Thoracic aorta (tissue), 2 donors: ENCODE measurements at places on chromosomes 2 and 18.

DNA sequence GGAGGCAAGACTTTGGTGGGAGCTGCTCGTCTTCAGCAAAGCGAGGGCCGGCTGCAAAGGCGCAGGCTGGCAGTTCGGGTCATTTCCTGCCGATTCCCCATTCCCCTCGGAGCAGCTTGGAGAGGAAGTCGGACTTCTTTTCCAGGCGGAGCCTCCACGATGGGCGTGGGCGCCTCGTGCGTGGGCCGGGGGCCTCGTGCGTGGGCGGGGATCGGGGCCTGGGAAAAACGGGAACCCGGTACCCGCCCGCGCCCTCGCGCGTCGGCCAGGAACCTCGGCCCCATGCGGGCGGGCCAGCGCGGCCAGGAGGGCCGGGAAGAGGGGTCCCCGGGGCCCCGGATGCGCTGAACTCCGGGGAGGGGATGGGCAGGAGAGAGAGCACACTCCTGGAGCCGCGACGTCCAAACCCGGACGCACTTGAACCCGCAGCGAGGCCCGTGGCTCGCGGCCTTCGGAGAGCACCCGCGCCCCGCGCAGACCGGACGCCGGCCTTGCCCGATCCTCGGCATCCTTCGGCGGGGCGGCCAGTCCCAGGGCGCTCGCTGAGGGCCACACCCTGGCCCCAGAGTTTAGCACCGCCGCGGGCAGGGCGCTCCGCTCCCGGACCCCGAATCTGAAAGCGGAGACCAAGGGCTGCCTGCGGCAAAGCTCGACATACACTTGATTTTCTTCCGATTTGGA is 368.4 kb downstream of the MTX2 start:
- no peak for DNase-seq

DNA sequence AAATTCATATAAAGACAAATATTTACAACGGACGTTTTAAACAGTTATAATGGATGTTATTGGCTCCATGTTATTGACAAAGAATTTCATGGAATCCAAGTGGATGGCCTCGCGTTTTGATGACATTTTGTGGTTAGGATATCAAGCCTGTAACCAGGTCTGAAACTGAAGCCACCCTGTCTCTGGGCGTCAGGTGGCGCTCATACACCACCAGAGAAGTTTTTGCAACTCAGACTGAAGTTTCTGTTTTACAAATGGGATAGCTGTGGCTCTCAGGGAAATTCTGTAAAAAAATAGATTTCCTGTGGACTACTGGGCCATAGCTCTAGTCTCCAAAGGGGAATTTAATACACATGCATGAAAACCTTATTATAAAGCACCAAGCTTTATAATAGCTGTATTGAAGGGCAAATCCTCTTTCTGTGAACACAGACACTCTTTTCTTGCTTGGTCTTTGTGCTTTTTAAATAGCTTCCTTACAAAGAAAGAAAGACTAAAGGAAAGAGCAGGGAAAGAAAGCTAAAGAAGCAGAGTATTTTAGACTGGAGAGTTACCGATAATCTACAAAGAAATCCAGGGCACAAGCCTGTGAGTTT is 86.7 kb downstream of the C18orf54 start:
- DNase-seq = no peak

GRCh38 chr18:35201256-35201931 is 39.4 kb upstream of the ZNF397 start:
- DNase-seq = no peak

GRCh38 chr2:44937688-44938240 is 3.7 kb upstream of the SIX3 start:
- DNase-seq = no peak

GRCh38 chr2:188610827-188611226 is 319.2 kb downstream of the GULP1 start:
- no peak for DNase-seq

DNA sequence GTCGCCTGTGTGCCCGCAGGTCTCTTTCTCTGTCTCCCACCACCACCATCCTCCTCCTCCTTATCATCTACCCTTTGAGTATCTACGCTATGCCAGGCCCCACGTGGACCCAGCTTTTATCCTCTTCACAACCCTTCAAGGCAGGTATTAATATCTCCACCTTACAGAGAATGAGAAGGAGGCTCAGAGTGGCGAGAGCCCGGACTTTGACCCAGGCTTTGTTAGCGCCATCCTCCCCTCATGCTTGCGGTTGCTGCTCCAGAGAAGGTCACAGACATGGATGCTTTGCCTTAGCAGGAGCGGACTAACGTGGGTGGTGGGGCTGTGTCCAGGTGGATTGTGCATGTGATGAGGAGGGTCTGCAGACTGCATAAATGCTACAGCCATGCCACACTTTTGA is 119.8 kb downstream of the CELF4 start:
- no peak for DNase-seq

GRCh38 chr2:10109311-10109710 is 13.2 kb upstream of the RRM2 start:
- DNase-seq = no peak
